ENCODE measurements at places on chromosomes 16 and 17.

DNA sequence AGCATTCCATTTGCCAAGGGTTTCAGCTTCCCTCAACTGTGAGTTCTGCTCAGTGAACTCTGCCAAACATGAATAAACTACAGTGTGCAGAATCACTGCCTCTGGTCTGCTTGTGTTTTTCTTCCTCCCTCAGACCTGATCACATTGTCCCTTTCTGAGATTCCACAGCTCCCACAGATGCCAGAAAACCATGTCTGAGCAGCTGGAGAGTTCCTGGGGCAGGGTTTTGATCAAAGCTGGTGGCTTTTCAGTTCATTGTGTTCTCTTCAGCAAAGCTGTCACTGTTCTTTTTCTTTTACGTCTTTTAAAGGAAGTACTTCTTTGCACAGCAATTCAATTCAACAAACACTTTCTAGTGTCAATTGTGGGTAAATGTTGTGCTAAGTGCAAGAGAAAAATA, 555.8 kb downstream of the RBFOX1 start:
- ATAC-seq = no peak

DNA sequence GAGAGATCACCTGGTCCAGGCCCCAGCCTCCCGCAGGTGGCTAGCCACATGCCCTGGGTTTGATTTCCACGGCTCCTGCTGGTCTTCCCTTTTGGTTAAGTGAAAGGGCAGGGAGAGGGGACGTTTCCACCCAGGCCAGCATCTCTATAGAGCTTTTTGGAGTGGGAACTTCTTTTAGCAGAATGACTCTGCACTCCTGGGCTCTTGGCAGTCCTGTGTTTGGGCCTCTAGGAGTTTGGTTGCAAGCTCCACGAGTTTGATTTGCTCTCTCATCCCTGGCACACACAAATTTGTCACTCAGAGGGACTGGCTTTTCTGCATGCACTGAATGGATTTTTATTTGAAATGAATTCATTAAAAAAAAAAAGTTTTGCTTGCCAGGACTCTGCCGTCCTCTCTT, 32.8 kb downstream of the MSI2 start:
- ATAC-seq = no peak

DNA sequence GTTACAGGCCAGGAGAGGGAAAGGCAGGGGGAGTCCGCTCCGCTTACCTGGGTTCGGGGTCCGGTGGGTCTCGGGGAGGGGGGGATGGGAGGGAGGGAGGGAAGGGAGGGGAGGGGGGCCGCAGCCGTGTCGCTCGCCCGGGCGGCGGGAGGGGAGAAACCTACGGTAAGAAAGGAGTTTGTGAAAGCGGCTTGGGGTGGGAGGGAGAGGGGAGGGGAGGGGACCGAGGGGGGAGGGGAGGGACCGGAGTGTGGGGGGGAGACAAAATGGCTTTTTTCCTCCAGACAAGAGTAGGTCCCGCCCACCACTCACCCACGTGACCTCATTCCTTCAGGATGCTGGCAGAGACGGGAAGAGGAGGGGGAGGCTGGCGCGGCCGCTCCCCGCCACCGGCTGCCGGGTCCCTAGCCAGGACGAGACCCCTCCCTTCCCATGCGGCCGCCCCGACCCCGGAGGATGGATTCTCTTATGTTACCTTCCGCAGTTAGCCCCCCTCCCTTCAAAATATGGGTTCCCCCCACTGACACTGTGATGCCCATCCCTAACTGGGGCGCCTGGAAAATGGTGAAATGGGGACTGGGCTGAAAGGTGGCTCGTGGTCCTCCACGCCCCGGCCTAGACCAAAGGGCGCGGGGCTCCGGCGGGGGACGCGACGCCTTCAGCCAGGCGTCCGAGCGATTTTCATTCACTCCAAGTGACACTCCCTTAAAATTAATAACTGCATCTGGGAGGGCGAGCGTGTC, at the start of gene PCGF2:
Gene PCGF2, minus strand, starts transcription at position 188 of the 743 bp plus-strand sequence. CDS start 7,934 bp downstream, outside the sequence.
- no peak for ATAC-seq

- ATAC-seq = no peak
These were observed 2.5 kb downstream of the TUBG1 start for GRCh38 chr17:42612013-42612412.

DNA sequence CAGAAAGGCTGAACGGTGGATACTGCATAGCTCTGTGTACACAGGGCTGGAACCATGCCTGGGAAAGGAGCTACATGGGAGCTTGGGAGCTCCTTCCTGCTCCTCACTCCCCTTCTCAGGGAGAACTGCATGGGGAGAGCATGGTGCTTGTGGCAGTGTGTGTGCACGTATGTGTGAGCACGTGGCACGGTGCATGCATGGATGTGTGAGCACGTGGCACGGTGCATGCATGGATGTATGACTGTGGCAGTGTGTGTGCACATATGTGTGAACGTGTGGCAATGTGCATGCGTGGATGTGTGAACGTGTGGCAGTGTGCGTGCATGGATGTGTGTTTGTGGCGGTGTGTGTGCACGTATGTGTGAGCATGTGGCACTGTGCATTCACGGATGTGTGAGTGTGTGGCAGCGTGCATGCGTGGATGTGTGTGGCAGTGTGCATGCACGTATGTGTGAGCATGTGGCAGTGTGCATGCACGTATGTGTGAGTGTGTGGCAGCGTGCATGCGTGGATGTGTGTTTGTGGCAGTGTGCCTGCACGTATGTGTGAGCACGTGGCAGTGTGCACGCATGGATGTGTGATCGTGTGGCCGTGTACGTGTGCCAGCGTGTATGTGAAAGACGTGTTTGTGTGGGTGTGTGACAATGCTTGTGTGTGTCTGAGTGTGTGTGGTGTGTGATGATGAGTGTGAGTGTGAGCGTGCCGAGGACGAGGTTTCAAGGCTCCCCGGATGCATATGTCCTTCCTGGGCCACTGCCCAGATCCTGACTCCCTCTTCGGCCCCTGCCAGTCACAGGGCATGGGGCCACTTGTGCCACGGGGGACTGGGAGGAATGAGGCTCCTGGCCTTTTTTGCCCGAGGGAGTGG, 52.4 kb upstream of the JPH3 start:
- no peak for ATAC-seq

- no peak for ATAC-seq
These were observed 33.4 kb downstream of the PRMT7 start for GRCh38 chr16:68344252-68344651.

GRCh38 chr17:33137426-33137825, 145.8 kb downstream of the SPACA3 start:
- no peak for ATAC-seq

GRCh38 chr16:53502331-53503269, at the start of gene AKTIP:
Gene AKTIP (minus strand): TSS chr16:53503209. CDS start chr16:53500259, 2,950 bp downstream.
- ATAC-seq = peak; percentile 56

- no peak for ATAC-seq
These were observed 6.2 kb downstream of the BCL6B start for GRCh38 chr17:7029096-7029495.

- ATAC-seq = peak; percentile 91
These were observed 67.3 kb downstream of the ANKRD11 start for GRCh38 chr16:89422905-89423630.

DNA sequence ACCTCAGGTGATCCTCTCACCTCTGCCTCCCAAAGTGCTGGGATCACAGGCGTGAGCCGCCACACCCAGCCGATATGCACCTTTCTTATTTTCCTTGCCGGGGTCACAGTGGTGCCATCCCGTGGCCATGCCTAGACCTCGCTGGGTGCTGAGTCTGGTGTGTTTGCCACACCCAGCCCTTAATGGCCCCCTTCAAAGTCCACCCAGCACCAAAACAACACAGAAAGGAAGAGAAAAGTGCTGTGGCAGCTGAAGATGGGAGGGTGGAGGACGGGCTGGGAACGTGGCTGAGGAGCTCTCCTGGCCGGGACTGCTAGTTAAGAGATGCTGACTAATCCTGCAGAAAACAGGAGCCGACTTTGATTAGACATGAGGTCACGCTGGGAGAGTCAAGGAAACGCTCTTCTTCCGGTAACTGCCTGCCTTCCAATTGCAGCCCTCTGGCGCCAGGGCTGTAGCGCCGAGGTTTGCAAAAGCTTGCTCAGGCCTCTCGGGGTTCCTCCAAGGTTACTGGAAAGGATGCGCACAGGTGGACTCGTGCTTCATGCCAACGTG, 10.9 kb downstream of the SLC43A2 start:
- no peak for ATAC-seq

All from stimulated activated memory B cell treated with anti-CD40 and anti-IgM and Interleukin-4, amounts not matched to agents 10 μg/mL and 1 μg/mL and 100 μg/mL, for 72 hours (primary cell).